ENCODE measurements at places on chromosomes 7 and 10.

DNA sequence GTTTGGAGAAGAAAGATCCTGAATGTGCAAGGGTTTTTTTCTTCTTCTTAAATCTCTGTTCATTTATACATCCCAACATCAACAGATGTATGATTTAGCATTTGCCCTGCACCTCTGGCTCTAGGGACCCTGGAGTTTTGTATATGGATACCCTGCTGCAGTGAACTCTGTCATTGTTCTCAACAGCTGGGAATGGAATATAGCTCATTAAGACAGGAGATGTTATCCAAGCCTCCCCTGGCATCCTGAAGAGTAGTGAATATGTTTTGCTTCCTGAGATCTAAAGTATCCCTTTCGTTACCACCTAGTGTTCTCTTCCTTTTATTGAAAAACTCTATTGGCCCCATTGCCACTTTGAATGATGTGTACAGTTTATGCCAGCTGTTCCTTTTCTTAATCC is 275.9 kb downstream of the EXOC4 start:
- no peak for DNase-seq

DNA sequence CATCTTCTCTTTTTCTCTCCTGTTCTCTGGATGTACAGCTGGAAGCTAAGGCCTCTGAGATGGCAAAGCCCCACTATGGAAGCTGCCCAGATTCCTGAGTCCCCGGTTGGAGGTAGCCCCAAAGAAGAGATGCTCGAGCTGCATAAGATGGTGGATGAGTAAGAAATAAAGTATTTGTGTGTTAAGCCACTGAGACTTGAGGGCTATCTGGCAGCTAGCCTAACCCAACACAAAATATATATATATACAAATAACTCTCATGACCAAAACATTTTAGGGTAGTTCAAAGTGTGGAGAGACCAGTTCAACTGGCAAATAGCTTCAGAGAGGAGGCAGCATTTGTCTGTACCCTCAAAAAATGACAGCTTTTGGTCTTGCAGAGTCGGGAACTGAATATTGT is 72.4 kb upstream of the PDE1C start:
- no peak for DNase-seq

DNA sequence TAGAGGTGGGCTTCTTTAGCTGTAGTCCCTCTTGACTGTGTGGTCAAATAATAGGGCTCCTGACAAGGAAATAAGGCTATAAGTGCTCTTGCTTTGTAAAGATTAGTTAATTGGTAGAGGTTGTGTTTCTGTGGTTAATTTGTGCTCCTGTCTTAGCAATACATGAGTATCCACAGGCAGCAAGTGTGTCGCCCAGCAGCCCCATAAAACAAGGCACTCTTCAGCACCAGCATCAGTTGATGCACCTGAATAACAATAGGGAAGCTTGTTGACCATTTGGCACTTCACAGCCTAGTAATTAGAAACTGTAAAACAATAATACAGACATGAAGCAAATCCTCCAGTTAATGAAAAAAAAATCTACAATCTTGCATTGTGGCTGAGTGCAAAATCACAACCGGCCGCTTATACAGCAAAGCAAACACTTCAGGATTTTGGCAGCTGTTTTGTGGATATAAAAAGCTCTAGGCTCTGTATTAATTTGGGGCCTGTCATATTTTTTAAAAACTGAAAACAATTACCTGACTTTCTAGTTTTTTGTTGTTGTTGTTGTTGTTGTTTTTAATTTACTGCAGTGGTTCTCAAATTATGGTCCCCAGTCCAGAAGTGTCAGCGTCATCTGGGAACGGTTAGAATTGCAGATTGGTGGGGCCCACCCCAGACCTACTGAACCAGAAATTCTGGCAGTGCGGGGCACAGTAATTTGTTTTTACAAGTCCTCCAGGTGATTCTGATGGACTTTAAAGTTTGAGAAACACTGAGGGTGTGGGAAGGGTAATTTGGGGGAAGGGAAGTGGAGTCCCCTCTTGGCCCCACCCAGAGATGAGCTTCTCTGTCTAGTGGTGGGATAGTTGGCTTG is 56.8 kb downstream of the AUTS2 start:
- no peak for DNase-seq

GRCh38 chr7:100867776-100868485 is 744 bp downstream of the TRIP6 start:
- DNase-seq: no peak

- DNase-seq: no peak
Measured at GRCh38 chr10:9052767-9053166, 998.3 kb downstream of the GATA3 start.

GRCh38 chr7:50812841-50813475 is 30.3 kb upstream of the GRB10 start:
- no peak for DNase-seq

- no peak for DNase-seq
Measured at GRCh38 chr10:126504761-126505112, 116.5 kb upstream of the ADAM12 start.

DNA sequence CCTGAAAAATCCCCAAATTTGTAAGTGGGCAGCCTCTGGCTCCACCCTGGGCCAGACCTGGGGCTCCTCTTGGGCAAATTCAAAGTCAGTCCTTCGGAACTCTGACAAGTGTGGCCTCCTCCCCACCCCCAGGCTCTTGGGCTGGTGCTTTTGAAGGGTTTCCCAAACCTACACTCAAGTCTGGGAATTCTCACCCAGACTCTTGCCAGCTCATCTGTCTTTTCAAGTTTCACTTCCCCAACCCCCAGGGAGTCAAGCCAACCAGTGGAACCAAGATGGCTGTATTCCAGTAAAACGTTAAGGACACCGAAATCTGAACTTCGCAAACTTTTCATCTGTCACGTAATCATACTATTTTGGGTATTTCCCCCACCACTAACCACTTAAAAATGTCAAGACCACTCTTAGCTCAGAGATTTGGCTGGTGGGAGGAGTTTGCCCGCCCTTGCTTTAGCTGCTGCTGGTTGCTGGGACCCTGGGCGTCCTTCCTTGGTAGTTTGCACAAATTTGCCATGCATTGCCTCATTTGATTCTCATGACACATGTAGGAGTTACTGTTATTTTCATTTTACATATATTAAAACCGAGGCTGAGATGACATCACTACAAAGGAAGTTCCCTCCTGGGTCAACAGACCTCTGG is 1.7 kb upstream of the MYO1G start:
- no peak for DNase-seq

GRCh38 chr10:103114876-103115275 is 78.2 kb downstream of the NT5C2 start:
- no peak for DNase-seq

DNA sequence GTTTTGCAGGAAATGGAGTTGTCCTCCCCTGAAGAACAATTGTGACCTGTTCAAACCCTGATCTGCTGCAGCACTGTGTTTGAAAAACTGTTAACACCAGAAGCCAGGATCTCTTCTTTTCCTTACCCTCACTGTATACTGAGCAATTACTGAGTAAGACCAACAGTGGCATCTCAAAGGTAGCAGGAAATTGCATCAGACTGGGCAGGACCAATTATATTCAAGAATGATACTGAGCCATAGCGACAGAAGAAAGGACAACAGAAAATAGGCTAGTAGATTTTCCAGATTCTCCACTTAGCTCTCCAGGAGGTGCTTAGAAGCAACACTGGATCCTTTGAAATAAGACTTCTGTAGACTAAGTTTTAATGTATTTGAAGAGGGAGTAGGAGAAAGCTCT is 57.4 kb upstream of the INHBA start:
- DNase-seq: no peak

DNA sequence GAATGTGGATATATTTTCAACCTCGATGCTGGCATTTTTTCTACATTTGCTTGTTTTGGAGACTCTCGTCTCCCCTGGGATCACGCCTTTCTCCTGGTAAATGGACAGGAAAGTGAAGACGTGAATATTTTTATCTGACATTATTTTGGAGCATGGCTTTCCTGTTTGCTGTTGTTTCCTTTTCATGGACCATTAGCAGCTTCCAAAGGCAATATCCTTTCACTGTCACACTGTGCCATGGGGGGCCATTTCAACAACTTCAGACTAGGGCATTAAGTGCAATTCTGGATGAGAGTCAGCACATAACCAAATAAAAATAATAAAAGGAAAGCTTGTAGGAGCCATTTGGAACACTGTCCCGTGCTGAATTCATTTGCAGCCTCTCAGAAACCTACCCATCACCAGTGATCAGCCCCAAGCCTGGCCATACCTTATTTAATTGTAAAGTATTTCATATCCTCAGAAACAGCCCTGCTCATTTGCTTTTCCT is 75.9 kb upstream of the NEUROD6 start:
- DNase-seq: no peak

DNA sequence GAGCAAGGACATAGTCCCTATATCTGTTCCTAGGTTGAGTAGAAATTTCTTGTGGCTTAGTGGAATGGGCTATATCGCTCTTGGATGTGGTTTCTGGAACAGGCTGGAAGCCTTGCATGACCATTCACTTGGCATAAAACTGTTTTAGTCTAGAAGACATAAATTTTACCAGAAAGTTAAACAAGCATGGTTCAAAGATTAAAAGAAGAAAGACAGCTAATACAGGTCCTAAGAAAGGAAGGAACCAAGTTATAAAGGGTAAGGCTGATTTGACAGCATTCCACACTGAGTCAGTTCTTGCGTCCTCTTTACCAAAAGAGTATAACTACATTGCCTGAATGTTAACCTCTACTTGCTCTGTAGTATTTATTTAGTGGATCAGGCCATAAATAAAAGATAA is 724.2 kb downstream of the SORCS1 start:
- DNase-seq: no peak

DNA sequence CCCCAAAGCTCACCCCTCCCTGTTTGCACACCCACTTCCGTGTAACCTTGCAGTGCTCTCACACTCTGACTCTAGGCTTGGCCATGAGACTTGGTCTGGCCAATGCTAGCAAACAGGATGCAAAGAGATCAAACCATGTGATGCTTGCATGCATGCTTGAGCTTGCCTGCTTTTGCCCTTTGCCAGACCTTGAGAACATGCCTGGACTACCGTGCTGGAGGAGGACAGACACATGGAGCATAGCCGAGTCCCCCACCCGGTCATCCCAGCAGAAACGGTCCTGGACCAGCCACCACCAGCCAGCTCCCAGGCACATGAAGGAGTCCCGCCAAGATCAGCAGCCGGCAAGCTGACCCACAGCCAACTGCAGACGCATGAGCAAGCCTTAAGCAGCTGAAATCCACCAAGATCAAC is 23.4 kb downstream of the PYROXD2 start:
- DNase-seq: no peak

GRCh38 chr7:128115336-128115820 is 84.1 kb upstream of the LRRC4 start:
- no peak for DNase-seq

- no peak for DNase-seq
Measured at GRCh38 chr7:25521236-25521635, 292.9 kb upstream of the NPVF start.

GRCh38 chr7:149414745-149415390 is 46.0 kb downstream of the ZNF777 start:
- no peak for DNase-seq

DNA sequence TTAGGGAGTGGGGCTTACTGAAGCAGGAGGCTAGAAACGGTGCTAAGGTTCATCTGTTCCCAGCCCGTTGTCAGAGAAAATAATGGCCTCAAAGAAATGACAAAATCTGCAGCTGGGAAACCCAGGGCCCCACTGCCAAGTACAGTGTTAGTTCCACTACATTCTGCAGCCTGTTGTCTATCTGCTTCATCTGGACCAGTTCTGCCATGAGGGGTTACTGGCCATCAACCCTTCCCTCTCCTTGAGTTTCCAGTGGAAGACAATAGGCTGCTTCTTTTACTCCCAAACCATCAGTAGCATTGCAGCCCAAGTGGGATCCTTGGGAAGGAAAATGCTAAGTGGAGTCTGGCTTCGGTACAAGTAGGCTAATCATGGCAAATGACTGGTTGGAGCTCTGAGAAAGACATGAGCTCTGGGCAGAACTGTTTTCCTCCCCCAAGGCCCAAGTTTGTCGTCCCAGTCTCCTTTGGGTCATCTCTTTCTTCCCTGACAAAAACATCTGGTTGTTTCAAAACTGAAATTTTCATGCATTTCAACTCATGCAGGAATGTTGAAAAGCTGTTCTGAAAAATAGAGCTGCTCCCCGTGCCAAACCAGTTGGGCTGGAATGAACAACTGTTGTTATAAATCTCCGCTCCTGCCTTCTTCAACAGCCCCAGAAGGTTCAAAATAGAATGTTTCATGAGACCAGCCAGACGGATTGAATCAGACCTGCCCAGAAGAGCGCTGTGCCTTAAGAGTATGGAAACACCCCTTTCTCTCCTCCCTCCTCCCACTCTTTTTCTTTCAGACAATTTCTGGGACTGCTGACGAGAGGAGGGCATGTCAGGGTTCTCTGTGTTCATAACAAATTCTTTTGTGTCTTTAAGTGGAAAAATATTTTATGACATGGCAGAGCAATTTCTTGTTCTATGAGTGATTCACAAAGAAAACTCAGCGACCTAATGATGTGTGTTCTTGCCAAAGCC is 116.6 kb downstream of the RAB18 start:
- DNase-seq: no peak

DNA sequence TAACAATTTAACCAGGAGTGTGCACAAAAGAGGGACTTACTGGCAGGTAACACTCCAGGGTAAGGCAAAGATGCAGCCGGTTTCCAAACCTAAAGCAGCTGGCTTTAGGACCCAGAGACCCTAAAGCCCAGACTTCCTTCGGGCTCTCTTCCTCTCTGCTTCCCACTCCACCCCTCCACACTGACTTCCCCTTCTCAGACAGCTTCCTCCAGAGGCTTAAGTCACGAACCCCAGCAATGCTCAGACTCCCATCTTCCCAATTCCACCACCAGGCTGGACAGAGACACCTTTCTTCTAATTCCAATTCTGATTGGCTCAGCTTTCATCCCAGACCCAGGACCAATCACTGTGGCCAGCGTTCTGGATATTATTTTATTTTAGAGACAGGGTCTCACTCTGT is 24.8 kb downstream of the STYXL1 start:
- DNase-seq: no peak

- DNase-seq: no peak
Measured at GRCh38 chr10:99365736-99366135, 36.6 kb downstream of the CNNM1 start.

- no peak for DNase-seq
Measured at GRCh38 chr7:97004247-97005182, 838 bp upstream of the DLX6 start.

Measured in esophagus squamous epithelium (tissue), 5 donors.